ENCODE measurements at places on chromosomes 16 and 17. TPM values are rescaled to one million over a fixed set of nuclear protein-coding genes. Genes with fewer than 3 reads are reported as not detected.

CD300H gene
- total RNA-seq: not detected

SLX1B gene
- total RNA-seq: 20.8 TPM

GRCh38 chr16:88503374-88503770, 50.3 kb downstream of the ZFPM1 start:
- DNase-seq: peak; percentile 74

DNA sequence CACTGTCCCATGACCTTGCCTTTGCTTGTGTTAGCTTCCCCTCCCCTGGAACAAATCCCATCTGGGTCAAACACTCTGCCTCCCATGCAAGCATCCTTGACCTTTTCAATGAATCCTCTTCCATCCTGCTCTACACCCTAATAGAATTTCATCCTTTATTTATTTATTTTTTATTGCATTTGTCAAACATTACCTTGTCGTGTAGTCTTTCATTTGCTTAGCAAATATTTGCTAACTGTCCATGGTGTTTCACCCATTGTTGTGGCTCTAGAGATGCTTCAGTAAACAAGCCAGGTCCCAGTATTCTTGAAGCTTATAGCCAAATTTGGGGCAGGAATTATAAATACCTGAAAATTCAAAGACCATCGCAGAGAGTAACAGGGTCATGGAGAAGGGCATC, 51.0 kb upstream of the MRTFB start:
- no peak for DNase-seq

DNA sequence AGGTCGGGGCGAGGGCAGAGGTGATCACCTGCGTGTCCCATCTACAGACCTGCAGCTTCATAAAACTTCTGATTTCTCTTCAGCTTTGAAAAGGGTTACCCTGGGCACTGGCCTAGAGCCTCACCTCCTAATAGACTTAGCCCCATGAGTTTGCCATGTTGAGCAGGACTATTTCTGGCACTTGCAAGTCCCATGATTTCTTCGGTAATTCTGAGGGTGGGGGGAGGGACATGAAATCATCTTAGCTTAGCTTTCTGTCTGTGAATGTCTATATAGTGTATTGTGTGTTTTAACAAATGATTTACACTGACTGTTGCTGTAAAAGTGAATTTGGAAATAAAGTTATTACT, 28.9 kb downstream of the STH start:
- DNase-seq: no peak

Data from body of pancreas (tissue), 4 donors.